ENCODE measurements at places on chromosomes 5 and 9. TPM values are rescaled to one million over a fixed set of nuclear protein-coding genes. Genes with fewer than 3 reads are reported as not detected.
A peak's percentile ranks its signal among the peaks of the same experiment; 100 is the strongest.

DNA sequence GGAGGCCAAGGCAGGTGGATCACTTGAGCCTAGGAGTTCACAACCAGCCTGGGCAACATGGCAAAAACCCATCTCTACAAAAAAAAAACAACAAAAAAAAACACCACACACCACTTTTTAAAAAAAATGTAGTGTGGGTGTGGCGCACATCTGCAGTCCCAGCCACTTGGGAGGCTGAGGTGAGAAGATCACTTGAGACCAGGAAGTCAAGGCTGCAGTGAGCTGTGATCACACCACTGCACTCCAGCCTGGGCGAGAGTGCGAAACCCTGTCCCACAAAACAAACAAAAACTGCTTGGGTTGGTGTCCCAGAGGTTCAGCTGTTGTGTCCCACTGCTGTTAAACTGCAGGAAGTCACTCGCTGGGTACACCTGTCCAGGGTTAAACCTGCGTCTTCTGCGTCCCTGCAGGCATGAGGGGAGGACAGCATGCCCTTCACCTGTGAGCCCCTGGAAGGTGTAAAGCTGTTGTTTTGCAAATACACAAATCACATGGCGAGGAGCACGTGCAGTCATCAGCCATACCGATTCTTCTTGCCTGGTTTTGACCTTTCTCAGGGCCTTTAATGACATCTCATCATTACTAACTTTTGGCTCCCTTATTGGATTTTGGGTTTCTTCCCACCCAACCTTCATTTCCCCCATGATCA, 29.3 kb upstream of the CLPTM1L start:
- peak overlapping the region; percentile 39 for H3K27ac ChIP-seq
- no peaks in the 10 kb centered on the region for H3K27me3 ChIP-seq
- no peaks in the 10 kb centered on the region for H3K36me3 ChIP-seq
- peak; percentile 66 for DNase-seq
- H3K4me1 ChIP-seq, result peaks cover 33% of the 10 kb centered on the region

GRCh38 chr5:81232464-81233079, 550 bp upstream of the CKMT2 start:
- no peak overlapping the region for H3K27ac ChIP-seq
- peaks cover 23% of the 10 kb centered on the region for H3K4me1 ChIP-seq
- H3K36me3 ChIP-seq, result no peaks in the 10 kb centered on the region
- no peak overlapping the region for H3K4me3 ChIP-seq
- DNase-seq, result no peak

GRCh38 chr5:144035046-144035740, 135.3 kb downstream of the YIPF5 start:
- H3K27ac ChIP-seq, result no peak overlapping the region
- no peaks in the 10 kb centered on the region for H3K27me3 ChIP-seq
- no peak overlapping the region for H3K4me3 ChIP-seq
- no peaks in the 10 kb centered on the region for H3K36me3 ChIP-seq
- no peak for DNase-seq

The LCN12 gene
- 11.3 TPM for total RNA-seq

Data from natural killer cell (primary cell).